ENCODE measurements at places on chromosomes 11 and 22.

DNA sequence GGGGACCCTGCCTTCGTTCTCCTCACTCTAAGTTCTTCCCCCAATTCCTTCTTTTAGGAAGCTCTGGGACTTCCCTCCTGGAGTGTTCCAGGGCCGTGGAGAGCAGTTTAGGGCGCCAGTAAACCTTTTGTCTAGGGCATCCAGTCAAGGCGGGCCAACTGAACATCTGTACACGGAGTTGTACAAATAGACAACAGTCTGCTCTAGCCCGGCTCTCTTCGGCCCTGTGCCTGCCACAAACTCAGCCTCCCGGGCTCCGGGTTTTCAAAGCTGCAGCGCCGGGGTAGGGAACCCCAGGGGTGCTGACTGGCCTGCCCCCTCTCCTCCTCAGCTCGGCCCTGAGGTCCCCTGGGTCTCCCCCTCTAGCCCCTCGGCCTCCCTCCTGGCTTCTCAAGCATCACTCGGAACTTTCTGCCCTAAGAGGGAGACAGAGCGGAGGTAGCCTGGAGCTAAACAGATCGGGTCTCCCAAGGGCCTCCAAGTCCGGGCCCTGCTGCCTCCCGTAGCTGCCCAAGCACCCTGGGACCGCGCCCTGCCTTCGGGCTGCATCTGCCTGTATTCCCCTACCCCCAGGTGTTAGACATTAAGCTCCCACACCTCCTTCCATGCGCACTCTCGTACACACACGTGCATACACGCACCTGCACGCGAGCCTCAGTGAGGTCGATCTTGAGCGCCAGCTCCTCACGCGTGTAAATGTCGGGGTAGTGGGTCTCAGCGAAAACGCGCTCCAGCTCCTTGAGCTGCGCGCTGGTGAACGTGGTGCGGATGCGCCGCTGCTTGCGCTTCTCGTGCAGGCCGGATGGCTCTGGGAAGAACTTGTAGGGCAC, 3.3 kb downstream of the PHOX2A start:
- peak; percentile 39 for DNase-seq

DNA sequence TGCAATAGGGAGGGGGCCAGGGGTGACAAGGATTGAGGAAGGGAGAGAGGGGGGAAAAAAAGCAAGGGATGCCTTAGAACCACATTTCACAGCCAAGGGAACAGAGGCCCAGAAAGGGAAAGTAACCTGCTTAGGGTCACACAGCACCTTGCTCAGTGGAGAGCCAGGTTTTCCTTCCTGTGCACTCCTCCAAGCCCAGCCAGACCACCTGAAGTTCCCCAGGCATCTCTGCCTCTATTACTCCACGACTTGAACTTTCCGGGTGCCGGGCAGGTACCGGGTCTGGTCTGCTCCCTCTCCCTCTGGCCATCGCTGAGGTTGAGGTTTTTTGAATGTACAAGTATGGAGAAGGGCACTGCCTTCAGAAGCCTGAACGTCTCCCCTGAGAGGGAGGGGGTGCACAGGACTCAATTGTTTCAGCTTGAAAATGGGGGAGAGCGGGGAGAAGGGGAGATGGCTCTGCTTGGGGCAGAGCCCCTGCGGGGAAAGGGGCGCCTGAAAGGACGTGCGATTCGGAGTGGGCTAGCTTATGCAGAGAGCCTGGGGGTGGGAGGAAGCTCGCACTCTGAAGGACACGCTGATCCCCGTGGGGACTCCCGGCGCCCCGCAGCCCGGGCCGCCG, 516 bp upstream of the SERPINH1 start:
- DNase-seq, result no peak

GRCh38 chr11:64559351-64560138, 31.5 kb upstream of the SLC22A12 start:
- no peak for DNase-seq

GRCh38 chr11:108632041-108632704, 32.7 kb upstream of the DDX10 start:
- no peak for DNase-seq

- DNase-seq, result peak; percentile 34
Measured at GRCh38 chr11:128632141-128632791, 44.9 kb upstream of the ETS1 start.

- DNase-seq, result no peak
Measured at GRCh38 chr11:91459840-91460239, 764.8 kb upstream of the FAT3 start.

DNA sequence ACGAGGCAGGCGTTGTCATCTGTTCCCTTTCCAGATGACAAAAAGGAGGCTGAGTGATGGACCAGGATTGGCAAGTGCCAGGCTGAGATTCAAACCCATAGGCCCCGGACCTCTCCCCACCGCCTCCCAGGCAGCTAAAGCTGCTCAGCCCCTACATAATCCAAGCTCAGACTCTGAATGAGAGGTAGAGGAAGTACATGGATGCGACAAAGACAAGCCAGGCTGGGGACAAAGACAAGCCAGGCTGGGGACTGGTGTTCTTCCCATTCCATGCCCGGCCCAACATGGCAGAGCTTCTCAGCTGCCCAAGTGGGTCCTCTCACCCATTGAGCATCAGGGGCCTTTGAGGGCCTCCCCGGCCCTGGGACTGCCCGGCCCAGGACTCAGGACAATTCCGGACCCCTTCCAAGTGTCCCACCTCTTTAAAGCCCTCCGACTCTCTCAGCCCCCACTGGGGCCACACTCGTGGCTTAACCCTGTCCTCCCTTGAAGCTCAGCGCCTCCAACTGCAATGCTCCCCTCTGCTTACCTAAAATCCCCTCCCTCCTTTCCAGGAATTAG, 4.8 kb downstream of the MFNG start:
- no peak for DNase-seq

- no peak for DNase-seq
Measured at GRCh38 chr11:113172382-113172951, 141.9 kb upstream of the TTC12 start.

DNA sequence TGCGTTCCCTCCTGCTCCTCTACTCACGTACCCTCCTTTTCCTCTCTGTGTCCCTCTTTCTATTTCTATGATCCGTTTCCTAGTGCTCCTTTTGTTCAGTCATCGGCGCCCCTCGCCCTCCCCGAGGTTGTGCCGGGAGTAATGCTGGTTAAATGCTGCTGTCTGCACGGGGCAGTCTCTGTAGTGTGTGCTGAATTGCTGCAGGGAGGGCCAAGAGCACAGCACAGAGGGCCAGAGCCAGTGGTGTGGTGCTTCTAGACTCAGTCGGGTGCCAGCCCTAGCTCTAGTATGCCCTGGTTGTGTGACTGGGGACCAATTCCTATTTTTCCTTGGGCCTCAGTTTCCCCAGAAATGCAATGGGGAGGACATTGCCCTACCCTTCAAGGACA, 98.3 kb downstream of the PKNOX2 start:
- DNase-seq, result no peak

GRCh38 chr22:28414913-28415312, 264.7 kb downstream of the TTC28 start:
- no peak for DNase-seq
